ENCODE measurements at places on chromosomes 7 and 10.
A peak's percentile ranks its signal among the peaks of the same experiment; 100 is the strongest.

DNA sequence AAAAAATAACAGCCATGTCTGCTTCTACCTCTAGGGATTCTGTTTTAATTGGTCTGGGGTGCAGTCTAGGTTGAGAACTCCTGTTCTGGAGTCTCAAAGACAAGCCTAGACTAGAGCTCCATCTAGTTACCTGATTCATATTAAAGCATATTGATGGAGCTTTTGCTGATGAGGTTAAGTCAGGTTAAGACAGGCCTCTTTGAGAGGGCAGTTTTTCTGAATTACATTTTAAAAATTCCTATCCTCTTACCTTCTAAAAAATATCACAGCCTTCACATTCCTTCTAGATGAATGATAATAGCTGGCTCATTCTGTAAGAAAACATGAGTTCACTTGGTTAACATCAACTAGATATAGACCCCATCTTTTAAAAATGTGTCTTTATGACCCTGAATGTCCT is 28.9 kb downstream of the MGAM start:
- no peak for DNase-seq

DNA sequence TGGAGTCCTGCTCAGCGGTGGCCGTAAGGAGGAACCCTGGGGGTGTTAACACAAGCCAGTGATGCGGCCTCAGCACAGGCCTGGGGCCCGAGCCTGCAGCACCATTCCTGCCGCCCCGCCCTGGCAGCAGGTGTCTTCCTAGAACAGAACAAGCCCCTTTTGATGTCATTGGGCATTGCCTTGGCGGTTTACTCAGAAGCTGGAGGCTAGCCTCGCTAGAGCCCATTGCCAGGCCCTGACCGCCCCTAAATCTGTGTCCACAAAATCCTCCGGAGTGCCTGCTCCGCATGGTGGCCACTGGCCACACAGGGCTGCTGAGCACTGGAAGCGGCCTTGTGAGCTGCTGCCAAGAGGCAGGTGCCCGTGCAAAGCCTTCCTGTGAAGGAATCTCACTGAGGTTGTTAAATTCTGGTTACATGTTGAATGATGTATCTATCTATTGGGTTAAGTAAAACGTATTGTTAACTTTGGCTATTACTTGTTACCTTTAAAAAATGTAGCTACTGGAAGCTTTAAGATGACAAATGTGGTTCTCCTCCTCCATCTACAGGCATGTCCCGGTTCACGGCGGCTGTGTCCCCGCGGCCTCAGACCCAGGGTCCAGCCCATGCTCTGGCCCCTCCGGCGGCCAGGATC is 1.2 kb upstream of the INPP5A start:
- DNase-seq = peak; percentile 59

- no peak for DNase-seq
Observed at GRCh38 chr10:878333-878759, 53.2 kb downstream of the LARP4B start.

GRCh38 chr10:102313221-102313896 is 68.0 kb downstream of the GBF1 start:
- DNase-seq = no peak

GRCh38 chr10:25157650-25158049 is 17.2 kb upstream of the GPR158 start:
- DNase-seq = no peak

GRCh38 chr10:48490946-48491345 is 113.9 kb downstream of the ARHGAP22 start:
- no peak for DNase-seq

DNA sequence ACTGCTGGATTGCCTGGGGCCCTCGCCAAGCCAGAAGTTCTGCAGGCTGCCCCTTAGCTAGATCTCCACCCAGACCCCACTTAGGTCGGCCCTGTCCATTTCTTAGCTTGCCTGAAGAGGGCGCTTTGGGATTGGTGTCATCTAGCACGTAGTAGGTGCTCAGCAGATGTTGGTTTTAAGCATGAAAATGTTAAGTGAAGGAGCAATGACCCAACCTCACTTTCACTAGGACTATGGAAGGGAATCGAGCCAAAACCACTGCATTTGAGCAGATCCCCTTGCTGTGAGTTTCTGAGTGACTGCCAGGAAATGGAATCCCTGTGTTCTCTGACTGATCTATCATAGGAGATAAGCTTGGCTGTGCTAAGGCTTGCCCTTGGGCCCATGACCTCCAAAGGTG is 131.7 kb upstream of the EEPD1 start:
- DNase-seq = no peak

GRCh38 chr10:15737656-15738055 is 17.9 kb upstream of the ITGA8 start:
- no peak for DNase-seq

DNA sequence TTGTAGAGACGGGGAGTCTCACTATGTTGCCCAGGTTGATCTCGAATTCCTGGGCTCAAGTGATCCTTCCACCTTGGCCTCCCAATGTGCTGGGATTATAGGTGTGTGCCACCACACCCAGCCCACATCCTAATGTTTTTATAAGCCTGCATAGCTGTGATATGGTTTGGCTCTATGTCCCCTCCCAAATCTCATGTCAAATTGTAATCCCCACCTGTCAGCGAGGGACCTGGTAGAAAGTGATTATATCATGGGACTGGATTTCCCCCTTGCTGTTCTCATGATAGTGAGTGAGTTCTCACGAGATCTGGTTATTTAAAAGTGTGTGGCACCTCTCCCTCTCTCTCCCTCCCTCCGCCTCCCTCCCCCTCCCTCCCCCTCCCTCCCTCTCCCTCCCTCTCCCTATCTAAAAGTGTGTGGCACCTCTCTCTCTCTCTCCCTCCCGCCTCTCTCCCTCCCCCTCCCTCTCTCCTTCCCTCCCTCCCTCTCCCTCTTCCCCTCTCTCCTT is 13.9 kb downstream of the BAMBI start:
- DNase-seq = no peak

GRCh38 chr10:65358565-65358964 is 1567.3 kb upstream of the LRRTM3 start:
- DNase-seq = no peak

- no peak for DNase-seq
Observed at GRCh38 chr7:112182749-112183148, 23.4 kb downstream of the DOCK4 start.

GRCh38 chr7:141417506-141417905 is 133.7 kb upstream of the AGK start:
- no peak for DNase-seq

Data from natural killer cell treated with Interleukin-12 subunit alpha and Interleukin-12 subunit beta and Interleukin-15 and Interleukin-18, amount 100 ng/mL, for 72 hours (primary cell).